Effector memory CD4-positive, alpha-beta T cell (primary cell): ENCODE measurements at places on chromosomes 2 and 18.

- no peak for DNase-seq
Measured at GRCh38 chr2:132256251-132256902, 94.6 kb upstream of the ANKRD30BL start.

GRCh38 chr18:11885278-11885947 is 22.7 kb downstream of the MPPE1 start:
- DNase-seq: no peak

GRCh38 chr18:74773171-74773624 is 175.5 kb downstream of the ZNF407 start:
- DNase-seq: no peak

DNA sequence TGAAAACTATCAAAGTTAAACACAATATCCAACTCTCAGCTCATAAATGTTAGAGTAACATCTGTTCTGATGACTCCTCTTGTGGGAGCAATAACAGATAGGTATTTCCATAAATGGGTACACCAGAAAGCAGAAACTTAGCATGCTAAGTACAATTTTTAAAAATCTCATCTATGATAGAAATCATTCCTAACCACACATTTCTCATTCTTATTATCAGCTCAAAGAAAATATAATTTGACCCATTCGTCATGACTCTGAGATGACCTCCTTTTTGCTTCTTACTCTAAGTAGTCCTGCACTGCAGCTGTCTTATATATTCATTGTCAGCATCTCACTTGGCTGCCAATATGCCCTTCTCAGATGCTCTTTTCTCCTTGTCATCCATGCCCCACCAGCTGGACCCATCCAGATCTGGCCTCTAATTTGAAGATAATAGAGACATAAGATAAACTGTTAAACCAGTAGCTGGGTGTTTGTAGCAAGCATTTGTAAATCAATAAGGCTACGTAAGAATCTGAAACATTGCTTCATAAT is 298.3 kb downstream of the KCNS3 start:
- DNase-seq: no peak

GRCh38 chr18:32469691-32470459 is 807 bp downstream of the GAREM1 start:
- DNase-seq: no peak

DNA sequence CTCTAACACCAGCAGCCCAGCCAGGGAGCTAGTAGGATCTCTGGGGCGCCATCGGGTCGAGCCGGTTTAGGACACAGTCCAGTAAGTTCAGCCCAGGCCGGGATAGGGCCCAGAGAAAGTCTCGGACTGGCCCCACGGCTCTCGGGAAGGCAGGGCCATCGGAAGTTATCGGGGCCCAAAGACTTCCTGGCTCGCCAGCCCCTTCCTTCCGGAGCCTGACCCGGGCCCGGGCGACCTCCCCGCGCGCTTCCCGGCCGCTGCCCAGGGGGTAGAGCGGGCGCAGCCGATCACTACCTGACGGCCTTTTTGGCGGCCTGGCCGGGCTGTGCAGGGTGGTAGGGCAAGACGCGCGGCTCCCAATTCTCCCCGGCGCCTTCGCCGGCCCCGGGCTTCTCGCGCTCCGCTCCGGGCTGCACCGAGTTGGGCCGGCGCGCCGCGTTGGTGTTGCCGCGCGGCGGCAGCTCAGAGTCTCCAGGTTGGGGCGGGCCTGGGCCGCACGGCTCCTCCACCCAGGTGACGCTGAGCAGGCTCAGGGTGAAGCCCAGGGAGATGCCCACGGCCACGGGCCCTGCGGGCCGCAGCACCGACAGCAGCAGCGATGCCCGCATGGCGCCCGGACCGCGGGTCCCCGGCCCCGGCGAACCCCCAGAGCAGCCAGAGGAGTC is 546 bp downstream of the CHPF start:
- DNase-seq: no peak

DNA sequence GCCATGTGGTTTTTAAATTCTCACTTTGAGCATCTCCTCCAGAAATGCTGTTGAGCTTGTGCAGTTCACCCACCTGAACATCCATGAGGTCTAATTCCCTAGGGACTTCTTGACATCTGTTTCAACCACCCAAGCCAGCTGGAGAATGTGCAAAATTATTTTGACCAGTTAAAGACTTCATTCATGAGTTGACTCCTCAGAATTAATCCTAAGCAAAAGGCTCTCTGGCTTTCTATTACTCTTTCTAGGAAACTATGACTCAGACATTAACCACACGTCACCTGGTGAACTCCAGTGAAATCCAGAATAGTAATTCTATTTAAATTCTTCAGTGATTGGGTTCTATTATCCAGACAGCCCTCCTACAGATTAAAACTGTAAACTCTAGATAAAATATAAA is 247.5 kb downstream of the NBAS start:
- DNase-seq: no peak

DNA sequence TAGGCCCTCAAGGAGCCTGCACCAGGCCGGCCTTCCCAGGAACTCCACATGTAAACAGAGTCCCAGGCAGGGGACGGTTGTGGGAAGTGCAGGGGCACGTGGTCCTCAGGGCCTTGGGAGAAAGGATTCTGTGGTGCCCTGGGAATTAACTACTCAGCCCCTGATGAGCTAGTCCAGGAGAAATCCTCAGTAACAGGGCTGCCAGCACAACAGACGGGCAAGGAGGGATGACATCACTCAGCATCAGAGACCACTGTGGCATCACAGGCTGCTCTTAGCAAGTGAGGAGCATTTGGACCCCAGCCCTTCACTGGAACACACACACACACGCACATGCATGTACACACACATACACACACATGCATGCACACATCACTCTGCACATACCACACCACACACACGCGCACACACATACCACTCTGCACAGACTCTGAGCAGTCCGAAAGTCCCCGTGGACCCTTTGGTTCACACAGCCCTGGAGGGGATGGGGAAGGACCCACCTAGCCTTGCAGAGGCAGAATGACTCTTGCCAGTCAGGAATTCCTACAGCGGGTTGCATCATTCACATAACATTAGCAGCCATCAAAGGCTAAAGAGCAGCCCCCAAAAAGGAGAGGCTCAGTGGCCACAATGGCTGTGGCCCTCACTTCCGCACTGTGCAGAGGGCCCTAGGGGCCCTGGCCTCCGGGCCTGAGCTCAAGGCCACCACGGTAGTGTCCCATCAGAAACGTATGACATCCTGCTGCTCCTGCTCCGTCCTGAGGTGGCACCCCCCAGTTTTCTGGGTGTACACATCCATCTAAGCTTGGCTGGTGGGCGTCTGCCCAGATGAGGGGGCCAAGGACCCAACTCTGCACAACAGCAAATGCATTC is 1.9 kb upstream of the NMUR1 start:
- no peak for DNase-seq

DNA sequence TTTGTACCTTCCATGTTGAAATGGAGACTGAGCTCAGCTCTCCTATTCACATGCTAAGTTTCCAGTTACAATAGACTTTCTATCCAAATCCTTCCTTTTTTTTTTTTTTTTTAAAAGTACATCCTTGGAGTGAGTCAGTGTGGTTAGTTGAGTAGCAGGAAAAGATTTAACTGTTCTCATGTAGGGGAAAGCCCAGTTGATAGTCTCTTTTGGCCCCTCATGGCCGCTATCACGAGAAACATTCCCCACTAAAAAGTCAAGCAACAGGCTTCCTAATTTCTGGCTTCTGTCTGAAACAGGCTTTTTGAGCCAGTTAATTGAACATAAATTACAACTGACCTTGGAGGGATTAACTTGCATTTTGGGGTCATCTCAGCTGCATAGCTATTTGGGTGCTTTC is 161.3 kb downstream of the MEIS1 start:
- no peak for DNase-seq

DNA sequence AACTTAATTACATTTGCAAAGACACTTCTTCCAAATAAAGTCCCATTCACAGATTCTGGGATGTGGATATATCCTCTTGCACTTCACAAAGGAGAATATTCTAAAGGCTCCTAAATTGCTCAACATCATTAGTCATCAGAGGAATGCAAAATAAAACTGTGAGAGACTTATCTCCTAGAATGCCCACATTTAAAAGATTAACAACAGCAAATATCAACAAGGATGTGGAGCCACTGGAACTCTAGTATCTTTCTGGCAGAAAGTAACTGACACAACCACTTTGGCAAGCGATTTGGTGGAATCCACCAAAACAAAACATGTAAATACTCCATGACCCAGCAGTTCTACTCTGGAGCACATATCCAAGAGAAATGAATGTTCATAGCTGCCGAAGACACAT is 4.6 kb downstream of the NEU2 start:
- no peak for DNase-seq

DNA sequence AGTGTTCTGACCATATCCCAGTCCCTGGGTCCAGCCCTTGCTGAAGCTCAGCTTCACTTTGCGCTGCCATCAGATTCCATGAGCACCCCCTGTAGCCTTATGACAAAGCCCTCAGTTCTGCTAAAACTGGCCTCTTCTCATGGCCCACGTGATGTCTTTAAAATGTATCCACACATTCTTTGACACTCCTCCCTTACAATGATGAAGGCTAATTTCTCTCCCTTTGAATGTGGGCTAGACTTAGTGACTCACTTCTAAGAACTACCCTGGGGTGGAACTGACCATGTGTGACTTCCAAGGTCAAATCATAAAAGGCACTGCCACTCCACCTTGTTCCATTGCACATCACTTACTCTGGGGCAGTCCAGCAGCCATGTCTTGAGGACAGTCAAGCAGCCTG is 45.4 kb upstream of the GORASP2 start:
- DNase-seq: no peak

DNA sequence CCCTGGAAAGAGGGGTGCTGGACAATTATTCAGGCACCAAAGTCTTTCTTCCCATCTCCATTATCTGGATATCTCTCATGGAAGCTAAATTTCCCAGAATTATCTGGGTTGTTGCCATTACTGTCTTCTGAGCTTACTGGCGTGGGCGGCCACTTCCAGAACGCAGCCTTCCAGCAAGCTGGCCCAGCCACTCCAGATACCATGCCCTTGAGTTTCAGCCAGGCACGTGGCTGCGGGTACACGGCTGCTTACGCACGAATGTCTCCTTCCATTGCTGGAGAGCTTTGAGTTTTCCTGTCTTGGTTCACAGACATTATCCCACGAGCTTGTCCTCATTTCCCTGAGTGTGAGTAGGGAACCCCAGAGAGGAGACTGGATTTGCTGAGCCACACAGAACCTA is 32.7 kb downstream of the CELF4 start:
- DNase-seq: no peak

DNA sequence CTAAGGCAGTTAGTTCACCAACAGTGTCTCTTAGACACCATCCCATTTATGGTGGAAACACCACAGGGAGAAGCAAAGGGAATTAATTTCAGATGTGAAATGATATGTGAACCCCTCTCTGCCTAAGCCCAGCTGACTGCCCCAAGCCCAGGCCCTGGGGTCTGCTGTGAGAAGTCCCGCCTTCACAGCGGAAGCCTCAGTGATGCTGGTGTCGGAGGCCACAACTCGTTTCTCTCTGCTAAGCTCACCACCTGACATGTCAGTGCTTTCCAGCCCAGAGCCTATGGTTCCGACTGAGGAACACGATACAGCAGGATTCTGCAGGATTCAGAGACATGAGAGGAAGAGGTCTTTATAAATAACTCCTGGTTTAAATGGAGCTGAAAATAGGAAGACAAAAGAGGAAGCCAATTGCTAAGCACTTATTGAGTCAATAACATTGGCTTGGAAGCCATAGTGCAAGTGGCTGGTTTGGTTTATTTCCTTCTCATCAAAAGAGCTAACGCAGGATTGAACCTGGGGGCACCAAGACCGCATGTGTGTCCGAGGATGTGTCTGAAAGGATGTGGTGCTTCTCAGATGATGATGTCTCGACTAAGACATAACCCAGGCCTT is 21.9 kb upstream of the LOXHD1 start:
- no peak for DNase-seq

DNA sequence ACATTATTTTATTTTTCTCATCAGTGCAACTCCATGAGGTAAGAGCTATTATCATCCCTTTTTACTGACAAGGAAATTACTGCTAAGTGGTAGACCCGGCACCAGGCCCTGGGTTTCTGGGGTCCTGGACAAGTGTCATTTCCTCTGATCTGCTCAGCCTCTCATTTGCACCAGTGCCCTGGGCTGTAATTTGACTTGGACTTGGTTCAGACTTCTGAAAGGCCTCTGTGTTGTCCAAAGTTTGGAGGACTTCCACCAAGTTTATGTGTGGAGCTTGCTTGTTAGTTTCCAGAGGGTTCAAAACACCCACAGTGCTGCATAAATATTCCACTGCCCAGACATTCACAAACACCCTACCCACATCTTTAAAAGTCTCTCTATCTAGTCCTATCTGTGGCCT is 44.0 kb upstream of the PPP1CB start:
- DNase-seq: no peak

DNA sequence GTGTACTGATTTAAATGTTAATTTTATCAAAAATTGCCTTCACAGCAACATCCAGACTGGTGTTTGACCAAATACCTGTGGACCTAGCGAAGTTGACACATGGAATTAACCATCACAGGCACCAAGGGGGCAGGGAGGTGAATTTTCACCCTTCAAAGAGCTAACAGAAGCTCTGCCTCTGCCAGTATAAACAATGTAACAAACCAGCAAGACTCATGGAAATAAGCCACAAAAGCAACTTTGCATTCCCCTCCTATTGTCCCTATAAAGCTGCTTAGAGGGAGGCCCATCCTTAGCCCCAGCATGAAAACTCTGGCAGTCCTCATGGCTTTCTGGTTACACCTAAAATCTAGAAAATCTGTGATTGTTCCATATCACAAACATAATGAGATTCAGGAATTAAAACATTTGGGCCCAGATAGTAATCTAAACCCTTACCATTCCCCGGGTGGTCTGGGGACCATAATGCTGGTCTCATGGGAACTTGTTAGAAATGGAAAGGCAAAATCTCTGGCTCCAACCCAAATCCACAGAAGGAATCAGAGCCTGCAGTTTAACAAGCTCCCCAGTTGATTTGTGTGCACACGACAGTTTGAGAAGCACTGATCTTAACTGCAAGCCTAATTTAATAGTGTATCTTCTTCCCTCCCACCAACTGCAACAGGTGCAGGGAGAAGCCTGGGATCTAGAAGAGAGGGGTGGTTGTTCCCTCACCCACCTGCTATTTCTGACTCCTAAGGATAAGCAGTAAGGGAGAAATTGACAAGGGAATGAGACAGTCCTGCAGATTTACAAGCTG is 23.1 kb downstream of the SERPINB11 start:
- DNase-seq: no peak

DNA sequence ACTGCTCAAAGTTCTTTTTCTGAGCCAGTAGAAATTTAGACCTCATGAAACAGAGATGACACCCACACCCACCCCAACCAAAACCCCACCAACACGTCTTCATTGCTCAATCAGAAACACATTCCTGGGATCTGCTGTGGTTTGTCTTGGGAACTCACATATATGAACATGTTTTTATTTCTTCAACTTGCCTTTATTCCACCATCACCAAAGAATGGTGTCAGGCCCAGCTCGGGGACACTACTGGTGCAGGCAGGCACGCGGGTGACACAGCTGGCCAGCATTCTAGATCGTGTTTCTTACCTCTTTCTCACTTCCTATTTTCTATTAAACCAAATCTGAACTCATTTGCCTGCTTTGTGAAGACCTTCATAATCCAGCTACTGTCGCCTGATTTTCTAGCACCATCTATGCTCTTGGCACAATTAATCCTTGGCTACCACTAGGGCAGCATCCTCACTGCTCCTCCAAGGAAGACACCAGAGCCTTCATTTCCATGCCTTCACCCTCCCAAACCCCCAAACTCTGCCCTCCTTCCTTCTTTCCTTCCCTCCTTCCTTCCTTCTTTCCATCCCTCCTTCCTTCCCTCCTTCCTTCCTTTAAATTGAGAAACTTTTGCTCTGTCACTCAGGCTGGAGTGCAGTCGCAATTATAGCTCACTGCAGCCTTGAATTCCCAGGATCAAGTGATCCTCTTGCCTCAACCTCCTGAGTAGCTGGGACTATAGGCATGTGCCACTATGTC is 157.1 kb downstream of the BCL2 start:
- DNase-seq: no peak

GRCh38 chr2:179270689-179271088 is 6.1 kb upstream of the SESTD1 start:
- DNase-seq: no peak
